Amniotic stem cell (primary cell): ENCODE measurements at places on chromosomes 3 and 15.
A peak's percentile ranks its signal among the peaks of the same experiment; 100 is the strongest.

- DNase-seq = no peak
Observed at GRCh38 chr3:197547306-197548011, 8.3 kb downstream of the BDH1 start.

DNA sequence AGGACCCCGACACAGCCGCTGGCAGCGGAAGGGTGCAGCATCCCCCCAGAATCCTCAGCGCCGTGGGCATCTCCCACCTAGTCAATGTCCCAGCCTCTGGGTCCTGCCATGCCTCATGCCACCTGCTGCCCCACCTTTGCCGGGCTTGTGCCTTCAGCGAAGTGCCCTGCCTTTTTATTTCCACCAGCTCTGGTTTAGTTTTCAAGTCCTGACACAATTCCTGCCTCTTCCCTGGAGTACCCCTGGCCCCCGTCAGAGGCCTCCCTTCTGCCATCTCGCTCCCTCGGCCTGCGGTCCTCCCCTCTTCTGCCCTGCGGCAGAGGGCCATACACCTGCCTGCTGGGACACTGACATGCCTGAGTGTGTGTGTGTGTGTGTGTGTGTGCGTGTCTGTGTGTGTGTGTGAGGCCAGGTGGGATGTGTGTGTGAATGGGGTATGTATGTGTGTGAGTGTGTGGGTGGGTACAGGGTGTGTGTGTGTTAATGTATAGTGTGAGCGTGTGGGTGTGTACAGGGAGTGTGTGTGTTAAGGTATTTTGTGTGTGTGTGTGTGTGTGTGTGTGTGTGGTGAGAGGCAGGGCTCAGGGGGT, 129.9 kb downstream of the SMAD6 start:
- DNase-seq = no peak

DNA sequence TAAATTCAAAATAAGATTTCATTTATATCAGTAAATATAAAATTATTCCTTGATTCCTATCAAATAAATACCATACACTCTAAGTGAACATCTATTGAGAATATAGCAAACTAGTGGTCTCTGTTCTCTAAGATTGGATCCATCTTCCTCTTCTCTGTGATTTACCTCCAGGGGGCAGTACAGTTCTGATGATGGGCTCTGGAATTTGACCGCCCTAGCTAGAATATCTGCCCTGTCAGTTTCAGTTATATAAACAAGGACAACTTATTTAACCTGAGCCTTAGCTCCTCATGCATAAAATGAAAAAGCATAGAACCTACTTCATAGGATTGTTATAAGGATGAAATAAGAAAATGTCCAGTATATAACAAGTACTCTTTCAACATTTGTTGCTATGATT, 171.1 kb upstream of the CCDC54 start:
- DNase-seq = peak; percentile 58

DNA sequence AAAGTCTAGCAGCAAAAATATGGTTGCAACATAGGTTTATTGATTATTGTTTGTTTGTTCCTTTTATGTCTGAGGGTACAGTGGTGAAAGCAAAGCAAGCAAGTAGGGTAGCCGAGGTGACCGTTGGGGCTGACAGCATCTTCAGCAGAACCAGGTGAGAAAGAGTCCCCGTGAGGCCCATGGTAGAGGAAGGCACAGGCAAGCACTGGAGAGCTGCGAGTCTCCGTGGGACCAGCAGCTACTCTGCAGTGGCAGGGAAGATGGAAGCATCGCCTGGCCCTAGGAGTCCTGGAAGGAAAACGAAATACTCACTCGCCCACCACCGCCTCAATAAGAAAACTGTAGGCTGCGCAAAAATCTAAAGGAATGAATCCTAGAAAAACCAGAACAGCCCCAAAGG, 25.3 kb upstream of the GABRA5 start:
- no peak for DNase-seq

DNA sequence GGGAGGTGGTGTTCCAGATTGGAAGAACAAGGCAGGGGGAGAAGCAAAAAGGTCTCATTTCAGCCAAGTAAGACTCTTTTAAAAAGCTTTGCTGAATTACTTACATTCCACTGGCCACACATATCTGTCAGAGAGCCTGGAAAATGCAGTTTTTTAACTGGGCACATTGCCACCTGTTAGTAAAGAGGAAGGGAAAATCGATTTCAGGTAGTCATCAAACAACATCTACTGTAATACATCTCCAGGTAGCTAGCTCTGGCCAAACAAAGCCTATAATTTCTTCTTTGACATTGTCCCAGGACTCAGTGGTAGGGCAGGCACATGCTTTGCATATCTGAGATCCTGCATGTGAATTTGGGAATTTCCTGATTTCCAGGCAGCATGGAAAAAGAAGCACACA, 480.7 kb upstream of the SUCLG2 start:
- DNase-seq = no peak

- DNase-seq = no peak
Observed at GRCh38 chr3:167840247-167840646, 104.7 kb downstream of the SERPINI1 start.

DNA sequence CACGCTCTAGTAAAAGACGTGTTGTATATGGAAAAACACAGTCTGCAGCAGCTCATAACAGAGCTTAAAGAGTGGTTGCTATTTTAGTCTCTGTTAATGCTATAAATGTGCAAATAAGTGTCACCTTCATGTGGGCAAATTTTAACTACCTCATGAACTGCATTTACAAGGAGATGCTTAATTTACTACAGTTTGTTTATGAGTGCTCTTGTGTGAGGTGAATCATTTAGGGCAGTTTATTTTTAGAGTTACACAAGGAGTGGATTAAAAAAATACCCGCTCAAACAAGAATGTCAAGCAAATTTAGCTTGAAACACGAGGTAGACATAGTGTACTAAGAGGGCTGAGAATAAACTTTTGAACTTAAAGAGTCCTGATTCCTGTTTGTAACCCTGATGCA, 579.0 kb downstream of the MFSD1 start:
- no peak for DNase-seq

GRCh38 chr15:25784876-25785640, 78.1 kb downstream of the ATP10A start:
- DNase-seq = peak; percentile 14

DNA sequence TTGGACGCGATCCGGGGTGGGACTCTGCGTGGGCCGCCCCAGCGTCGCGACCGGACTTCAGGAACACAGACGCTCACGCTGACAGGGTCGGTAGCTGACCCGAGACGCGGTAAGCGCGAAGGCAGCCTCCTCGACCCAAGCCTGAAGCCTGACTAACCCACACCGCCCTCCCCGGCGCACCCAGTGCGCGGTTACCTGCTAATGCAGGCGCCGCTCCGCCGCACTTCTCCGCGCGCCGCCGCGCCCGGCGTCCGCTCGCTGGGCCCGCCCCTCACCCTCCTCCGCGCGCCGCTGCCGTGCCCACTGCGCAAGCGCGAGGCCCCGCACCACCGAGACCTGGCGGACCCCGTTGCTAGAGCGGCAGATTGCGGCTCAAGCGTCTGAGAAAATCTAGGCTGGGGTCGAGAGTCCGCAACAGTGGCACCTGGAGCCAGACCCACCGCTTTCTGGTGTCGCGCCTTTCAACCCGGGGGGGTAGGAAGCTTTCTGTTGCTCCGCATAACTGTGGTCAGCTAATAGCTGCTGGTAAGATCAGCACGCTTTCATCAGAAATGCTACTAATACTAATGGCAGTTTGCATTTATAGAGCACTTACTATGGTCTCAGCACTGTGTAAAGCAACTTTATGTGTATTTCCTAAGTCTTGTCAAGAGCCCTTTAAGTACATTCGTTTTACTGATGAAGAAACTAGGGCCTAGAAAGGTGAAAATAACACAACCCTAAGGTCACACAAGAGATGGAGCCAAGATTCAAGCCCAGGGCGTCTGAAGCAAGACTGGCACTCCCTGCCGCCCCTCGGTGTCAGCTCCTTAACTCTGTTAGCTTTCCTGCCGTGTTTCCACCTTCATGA, at the start of gene TBCCD1:
Gene TBCCD1, minus strand, starts transcription at position 268 of the 850 bp plus-strand sequence. CDS start 3,010 bp downstream, outside the sequence.
- peak; percentile 19 for DNase-seq

GRCh38 chr3:127087441-127087840, 104.5 kb downstream of the PLXNA1 start:
- no peak for DNase-seq

- DNase-seq = no peak
Observed at GRCh38 chr15:33396475-33396874, 85.7 kb downstream of the RYR3 start.

DNA sequence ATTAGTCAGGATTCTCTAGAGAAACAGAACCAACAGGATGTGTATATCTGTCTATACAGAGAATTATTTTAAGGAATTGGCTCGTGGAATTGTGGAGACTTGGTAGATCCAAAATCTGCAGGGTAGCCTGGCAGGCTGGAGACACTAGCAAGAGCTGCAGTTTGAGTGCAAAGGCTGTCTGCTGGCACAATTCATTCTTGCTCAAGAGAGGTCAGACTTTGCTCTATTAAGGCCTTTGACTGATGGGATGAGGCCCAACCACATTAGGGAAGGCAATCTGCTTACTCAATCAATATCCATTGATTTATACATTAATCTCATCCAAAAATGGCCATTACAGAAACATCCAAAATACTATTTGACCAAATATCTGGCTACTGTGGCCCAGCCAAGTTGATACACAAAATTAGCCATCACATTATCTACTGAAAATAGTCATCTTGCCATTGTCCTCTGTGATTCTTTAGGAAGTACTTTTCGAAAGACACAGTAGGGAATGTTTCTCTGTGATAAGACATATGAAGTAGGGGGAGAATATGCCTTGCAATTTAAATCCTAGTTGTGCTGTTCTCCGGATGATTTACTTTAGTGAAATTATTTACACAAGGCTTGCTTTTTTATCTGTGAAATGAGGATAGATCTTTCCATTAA, 873.8 kb downstream of the ROBO2 start:
- no peak for DNase-seq
